ENCODE measurements at places on chromosomes 13 and 19.

GRCh38 chr13:101149735-101150384 is 266.4 kb downstream of the NALCN start:
- no peak for DNase-seq

DNA sequence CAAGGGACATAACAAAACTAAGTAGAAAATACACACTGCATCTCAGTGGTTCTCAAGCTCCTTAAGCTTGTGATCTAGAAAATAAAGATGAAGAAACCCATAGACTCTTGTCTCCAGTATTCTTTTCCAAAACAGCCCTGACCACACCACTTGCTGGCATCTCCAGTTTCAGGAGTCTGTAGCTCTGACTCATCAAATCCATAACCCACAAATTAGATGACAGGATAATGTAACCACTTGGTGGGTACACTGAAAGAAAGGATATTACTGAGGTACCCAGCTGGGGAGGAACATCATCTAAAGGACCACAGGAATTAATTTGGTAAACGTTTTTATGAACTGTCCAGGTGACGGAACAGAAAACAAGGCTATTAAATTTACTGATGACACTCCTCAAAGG is 214.7 kb downstream of the VWA8 start:
- DNase-seq = no peak

DNA sequence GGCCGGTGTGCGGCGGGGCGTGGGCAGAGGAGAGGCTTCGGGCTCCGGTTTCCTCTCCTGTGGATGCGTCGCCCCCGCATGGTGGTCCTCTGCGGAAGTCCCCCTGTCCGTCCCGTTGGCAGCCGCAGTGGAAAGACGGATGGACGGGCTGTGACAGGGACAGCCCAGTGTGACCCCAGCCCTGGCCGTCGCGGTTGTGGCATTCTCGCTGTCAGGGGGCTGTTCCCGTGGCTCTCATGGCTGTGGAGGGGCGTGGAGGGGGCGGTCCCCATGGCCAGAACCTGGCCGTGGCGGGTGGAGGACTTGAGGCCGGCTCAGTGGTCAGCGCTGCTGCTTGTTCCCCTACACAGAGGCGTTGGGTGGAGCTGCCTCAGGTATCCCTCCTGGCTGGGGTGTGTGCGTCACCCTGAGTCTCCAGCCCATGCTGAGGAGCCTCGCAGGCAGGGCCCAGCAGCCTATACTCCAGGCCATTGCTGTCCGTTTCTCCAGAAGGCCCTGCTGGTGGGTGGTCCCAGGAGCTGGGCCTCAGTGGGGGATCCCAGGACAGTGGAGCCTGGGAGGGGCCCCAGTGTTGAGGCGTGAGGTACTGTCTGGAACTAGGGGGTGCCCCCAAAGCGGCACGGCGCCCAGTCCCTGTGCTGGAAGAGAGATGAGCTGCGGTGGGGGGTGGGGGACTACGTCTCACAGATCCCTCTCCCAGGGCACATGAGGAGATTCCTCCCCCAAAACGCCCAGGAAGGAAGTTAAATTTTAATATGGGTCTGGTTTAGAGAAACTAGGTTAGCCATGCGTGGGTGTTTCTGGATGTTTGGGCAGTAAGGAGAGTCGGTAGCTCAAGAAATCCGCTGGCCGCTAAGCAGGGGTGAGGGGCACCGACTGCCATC is 20.3 kb downstream of the CSNK1G2 start:
- no peak for DNase-seq

GRCh38 chr13:28337166-28338005 is 157.5 kb downstream of the FLT1 start:
- no peak for DNase-seq

- no peak for DNase-seq
Measured at GRCh38 chr19:1912760-1913505, 7.7 kb downstream of the ADAT3 start.

- no peak for DNase-seq
Measured at GRCh38 chr13:109586509-109587346, 199.7 kb downstream of the IRS2 start.

- no peak for DNase-seq
Measured at GRCh38 chr19:35642798-35643254, 1.3 kb downstream of the ETV2 start.
